ENCODE measurements at places on chromosomes 2 and 18.

GRCh38 chr2:233075966-233076339 lies 15.8 kb downstream of the INPP5D start:
- no peak for DNase-seq

DNA sequence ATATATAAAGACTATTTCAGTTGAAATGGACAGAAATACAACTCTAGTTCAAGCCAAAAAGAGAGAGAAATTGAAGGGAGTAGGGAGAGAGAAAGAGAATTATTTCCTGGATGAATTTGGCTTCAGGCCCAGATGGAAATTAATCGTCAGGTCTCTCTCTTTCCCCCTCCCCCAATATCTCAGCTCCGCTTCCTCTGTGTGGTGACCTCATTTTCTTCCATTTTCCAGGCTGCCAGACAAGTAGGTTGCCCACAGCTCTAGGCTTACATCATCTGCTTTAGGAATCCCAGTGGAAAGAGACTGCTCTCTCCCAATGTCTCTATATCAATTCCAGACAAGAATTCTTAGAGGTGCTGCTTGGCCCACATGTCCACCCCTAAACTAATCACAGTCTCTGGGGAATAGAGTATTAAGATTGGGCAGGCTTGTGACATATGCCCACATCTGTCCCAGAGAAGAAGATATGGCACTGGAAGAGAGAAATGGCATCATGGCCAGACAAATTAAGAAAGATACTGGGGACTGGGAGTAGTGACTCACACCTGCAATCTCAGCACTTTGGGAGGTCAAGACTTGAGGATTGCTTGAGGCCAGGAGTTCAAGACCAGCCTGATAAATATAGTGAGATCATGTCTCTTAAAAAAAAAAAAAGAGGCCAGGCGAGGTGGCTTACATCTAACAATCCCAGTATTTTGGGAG lies 37.2 kb upstream of the CFAP36 start:
- no peak for DNase-seq

DNA sequence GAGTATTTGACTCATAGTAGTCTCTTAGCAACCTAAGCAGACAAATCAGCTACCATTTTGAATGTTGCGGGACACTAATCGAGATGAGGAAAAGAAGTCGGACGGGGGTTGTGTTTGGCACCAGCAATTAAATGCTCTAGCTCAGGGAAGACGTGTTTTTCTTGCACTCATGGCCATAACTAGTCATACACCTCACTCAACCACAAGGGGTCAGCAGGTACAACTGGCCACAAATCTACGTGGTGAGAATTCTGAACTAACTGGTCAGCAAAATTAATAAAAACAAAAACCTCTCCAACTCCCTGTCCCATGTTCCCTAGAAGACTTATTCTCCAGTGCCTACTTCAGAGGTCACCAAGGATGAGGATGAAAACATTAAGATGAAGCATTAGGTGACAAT lies 1467.8 kb downstream of the DPP10 start:
- no peak for DNase-seq

DNA sequence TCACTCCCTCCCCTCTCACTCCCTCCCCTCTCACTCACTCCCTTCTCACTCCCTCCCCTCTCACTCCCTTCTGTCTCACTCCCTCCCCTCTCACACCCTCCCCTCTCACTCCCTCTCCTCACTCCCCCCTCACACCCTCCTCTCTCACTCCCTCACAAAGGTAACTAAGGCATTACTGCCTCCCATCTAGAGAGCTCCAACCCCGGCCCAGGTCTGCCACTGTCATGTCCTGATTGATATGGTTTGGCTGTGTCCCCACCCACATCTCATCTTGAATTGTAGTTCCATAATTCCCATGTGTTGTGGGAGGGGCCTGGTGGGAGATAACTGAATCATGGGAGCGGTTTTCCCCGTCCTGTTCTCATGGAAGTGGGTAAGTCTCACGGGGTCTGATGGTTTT lies 359.9 kb upstream of the MYT1L start:
- no peak for DNase-seq

DNA sequence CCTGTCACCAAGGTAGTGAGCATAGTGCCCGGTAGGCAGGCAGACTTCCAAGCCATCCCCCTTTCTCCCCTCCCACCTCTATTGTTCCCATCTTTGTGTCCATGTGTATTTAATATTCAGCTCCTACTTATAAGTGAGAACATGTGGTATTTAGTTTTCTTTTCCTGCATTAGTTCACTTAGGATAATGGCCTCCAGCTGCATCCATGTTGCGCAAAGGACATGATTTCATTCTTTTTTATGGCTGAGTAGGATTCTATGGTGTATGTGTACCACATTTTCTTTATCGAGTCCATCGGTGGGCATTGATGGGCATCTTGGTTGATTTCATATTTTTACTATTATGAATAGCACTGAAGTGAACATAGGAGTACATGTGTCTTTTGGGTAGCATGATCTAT lies 35.3 kb downstream of the MMADHC start:
- DNase-seq: no peak

- no peak for DNase-seq
These were observed 38.3 kb downstream of the MRPL33 start for GRCh38 chr2:27809761-27810241.

DNA sequence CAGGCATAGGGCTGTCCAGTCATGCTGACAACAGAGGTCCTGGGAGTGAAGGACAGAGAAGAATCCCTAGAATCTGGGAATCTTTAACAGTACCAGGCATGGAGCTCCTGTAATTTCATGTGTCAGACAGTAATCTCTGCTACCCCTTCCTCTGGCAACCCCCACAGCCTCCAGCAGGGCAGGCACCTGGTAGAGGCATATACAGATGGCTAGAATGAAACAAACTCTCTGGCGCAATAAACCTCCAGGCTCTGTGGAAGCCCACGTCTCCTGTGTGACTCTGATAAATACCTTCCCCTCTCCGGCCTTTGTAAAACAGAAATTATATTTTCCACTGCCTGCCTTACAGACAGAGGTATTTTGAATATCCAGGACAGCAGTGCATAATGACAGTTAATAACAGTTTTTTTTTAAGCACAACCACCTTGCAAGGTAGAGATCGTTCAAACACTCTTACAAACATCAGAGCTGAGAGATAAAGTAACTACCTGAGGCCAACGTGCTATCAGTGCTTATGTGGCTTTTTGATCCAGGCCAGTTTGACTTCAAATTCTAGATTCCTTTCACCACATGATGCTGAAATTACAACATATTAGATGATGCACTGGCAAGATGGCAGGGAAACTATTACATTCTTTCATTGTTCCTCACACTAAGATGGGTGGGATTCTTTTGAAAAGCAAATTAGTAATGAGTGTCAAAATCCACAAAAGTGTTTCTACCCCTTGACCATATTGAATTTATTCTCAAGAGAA lies 47.7 kb upstream of the TMEM247 start:
- DNase-seq: no peak

GRCh38 chr2:6813573-6813972 lies 52.1 kb downstream of the CMPK2 start:
- DNase-seq: no peak

Data from GM10248 (cell line).